ENCODE measurements at places on chromosomes 2 and 18.

GRCh38 chr18:71105078-71105819 is 816.4 kb downstream of the SOCS6 start:
- H3K27ac ChIP-seq, result no peak overlapping the region
- DNase-seq, result no peak
- H3K27me3 ChIP-seq, result no peaks in the 10 kb centered on the region
- H3K36me3 ChIP-seq, result no peaks in the 10 kb centered on the region
- H3K4me1 ChIP-seq, result no peaks in the 10 kb centered on the region
- H3K4me3 ChIP-seq, result no peak overlapping the region

DNA sequence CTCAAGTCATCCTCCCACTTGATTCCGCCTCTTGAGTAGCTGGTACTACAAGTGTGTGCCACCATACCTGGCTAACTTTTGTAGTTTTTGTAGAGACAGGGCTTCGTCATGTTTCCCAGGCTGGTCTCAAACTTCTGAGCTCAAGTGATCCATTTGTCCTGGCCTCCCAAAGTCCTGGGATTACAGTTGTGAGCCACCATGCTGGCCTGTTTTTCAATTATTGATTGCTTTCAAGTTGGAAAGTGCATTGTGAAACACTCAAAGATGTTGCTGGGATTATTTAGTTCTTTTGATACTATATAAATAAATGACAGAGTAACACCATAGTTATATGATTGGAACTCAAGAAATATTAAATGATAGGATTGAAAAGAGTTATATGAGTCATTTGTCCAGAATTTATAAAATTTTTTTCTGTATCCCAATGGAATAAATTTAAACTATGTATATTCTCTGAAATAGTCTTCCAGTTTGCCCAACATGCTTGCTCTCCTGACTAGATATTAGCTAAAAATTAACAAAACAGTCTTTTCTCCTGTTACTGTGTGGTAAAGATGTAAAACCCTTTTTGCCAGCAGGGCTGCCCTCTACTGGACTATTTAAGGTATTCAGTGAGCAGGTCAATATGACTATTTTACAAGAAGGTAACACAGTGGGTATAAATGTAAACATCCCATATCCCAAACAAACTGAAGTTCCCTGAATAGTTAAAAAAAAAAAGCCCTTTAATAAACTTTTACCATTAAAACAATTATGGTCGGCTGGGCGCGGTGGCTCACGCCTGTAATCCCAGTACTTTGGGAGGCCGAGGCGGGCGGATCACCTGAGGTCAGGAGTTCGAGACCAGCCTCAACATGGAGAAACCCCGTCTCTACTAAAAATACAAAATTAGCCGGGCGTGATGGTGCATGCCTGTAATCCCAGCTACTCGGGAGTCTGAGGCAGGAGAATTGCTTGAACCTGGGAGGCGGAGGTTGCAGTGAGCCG is 42.7 kb downstream of the ACSL3 start:
- H3K4me1 ChIP-seq, result peaks cover 15% of the 10 kb centered on the region
- DNase-seq, result no peak
- no peaks in the 10 kb centered on the region for H3K27me3 ChIP-seq
- no peak overlapping the region for H3K27ac ChIP-seq

DNA sequence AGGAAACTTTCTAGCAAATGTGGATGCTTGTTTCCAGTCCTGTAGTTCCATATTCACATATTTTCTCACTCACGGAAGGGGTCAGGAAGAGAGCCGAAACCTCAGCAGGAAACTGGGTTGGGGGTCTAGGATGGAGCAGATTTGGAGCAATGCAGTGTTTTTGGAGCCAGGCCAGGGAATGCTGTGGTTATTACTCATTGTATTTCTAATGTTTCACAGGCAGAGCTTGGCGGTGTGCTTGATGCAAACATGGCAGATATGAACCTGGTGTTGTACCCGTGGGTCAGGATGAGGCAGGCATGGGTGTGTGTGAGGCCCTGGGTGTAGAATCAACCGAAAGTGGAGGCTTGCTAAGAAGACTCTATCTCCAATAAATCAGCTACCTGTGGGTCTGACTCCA is 34.6 kb upstream of the ACKR3 start:
- peaks cover 3% of the 10 kb centered on the region for H3K27me3 ChIP-seq
- DNase-seq, result no peak
- no peak overlapping the region for H3K27ac ChIP-seq
- H3K4me3 ChIP-seq, result no peak overlapping the region
- H3K36me3 ChIP-seq, result peaks cover 3% of the 10 kb centered on the region
- H3K4me1 ChIP-seq, result peaks cover 44% of the 10 kb centered on the region

GRCh38 chr2:4090668-4091630 is 387.6 kb downstream of the DCDC2C start:
- H3K4me3 ChIP-seq, result no peak overlapping the region
- H3K36me3 ChIP-seq, result no peaks in the 10 kb centered on the region
- no peaks in the 10 kb centered on the region for H3K27me3 ChIP-seq
- H3K4me1 ChIP-seq, result no peaks in the 10 kb centered on the region
- DNase-seq, result no peak

GRCh38 chr2:218605432-218605831 is 2.3 kb upstream of the PLCD4 start:
- H3K27ac ChIP-seq, result no peak overlapping the region
- H3K36me3 ChIP-seq, result no peaks in the 10 kb centered on the region

- H3K27me3 ChIP-seq, result peaks cover 2% of the 10 kb centered on the region
- H3K36me3 ChIP-seq, result no peaks in the 10 kb centered on the region
- H3K4me3 ChIP-seq, result no peak overlapping the region
- no peak overlapping the region for H3K27ac ChIP-seq
Observed at GRCh38 chr18:55244546-55244945, 285.3 kb upstream of the CCDC68 start.

- no peak overlapping the region for H3K4me3 ChIP-seq
- DNase-seq, result no peak
- peaks cover 2% of the 10 kb centered on the region for H3K27me3 ChIP-seq
- H3K27ac ChIP-seq, result no peak overlapping the region
- H3K36me3 ChIP-seq, result no peaks in the 10 kb centered on the region
- no peaks in the 10 kb centered on the region for H3K4me1 ChIP-seq
Observed at GRCh38 chr2:183244300-183244844, 120.1 kb downstream of the NUP35 start.

GRCh38 chr18:34867520-34867919 is 157.4 kb downstream of the DTNA start:
- DNase-seq, result no peak
- no peak overlapping the region for H3K4me3 ChIP-seq
- H3K27ac ChIP-seq, result no peak overlapping the region
- H3K4me1 ChIP-seq, result peaks cover 33% of the 10 kb centered on the region
- peaks cover 2% of the 10 kb centered on the region for H3K36me3 ChIP-seq
- peaks cover 20% of the 10 kb centered on the region for H3K27me3 ChIP-seq

DNA sequence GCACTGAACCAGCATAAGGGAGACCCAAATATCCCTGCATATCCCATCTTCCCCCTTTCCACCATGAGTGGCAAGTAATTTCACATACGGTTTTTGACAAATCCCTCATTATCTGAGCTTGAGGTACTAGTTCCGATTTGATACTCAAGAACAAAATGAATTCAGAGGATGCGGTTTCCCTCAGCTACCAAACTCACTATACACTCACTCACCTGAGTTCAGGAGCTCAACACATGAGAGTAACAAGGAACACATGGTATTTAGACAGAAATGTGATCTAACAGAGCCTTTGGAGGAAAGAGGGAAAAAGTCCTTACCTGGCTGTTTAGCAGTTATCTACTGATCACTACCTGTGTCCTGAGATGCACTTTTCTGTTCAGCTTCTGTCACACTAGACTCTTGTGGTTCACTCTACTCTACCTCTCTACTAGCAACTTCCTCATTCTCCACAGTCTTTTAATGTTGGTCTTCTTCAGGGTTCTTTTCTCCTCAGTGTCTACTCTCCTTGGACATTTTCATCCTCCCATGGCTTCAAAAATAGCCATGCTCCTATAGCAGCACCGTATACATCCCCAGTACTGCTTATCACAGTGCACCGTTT is 25.1 kb downstream of the ASXL2 start:
- DNase-seq, result no peak
- peak overlapping the region; percentile 84 for H3K27ac ChIP-seq
- H3K4me3 ChIP-seq, result peak overlapping the region; percentile 12
- peaks cover 43% of the 10 kb centered on the region for H3K4me1 ChIP-seq

GRCh38 chr2:37343537-37344434 is 644 bp upstream of the QPCT start:
- H3K27ac ChIP-seq, result no peak overlapping the region
- peaks cover 83% of the 10 kb centered on the region for H3K27me3 ChIP-seq
- peaks cover 31% of the 10 kb centered on the region for H3K4me1 ChIP-seq
- DNase-seq, result no peak
- no peaks in the 10 kb centered on the region for H3K36me3 ChIP-seq
- H3K4me3 ChIP-seq, result peak overlapping the region; percentile 76

GRCh38 chr18:75086494-75087034 is 122.4 kb downstream of the PTGR3 start:
- no peak overlapping the region for H3K27ac ChIP-seq
- H3K27me3 ChIP-seq, result peaks cover under 1% of the 10 kb centered on the region
- no peaks in the 10 kb centered on the region for H3K36me3 ChIP-seq
- DNase-seq, result no peak
- H3K4me3 ChIP-seq, result no peak overlapping the region
